ENCODE measurements at places on chromosomes 12 and 14.

DNA sequence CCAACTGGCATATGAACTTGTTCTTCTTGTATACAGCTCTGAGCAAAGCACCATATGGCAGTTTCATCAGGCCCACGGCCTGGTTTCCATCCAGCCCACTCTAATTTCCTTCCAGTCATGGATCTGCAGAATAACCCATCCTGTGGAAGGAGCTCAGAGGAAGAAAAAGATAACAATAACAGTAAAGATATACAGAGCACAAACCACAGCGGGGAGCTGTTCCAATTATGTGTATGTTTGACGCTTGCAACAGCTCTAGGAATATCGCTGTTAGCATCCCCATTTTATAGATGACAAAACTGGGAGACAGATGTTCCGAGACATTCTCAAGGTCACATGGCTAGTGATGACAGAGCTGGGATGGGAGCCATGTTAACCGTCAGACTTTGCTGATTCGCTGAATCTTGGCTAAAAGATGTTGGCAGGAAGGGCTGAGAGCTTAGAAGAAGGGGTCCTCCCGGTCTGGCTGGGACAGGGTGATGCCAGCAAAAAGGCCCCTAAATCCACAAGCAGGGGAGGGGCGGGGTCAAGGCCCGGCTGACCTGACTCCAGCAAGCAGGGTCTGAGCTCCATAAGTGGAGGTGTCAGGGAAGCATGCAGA, 34.4 kb upstream of the CIPC start:
- DNase-seq, result no peak

- DNase-seq, result no peak
Measured at GRCh38 chr12:29782285-29782870, 1.4 kb downstream of the TMTC1 start.

DNA sequence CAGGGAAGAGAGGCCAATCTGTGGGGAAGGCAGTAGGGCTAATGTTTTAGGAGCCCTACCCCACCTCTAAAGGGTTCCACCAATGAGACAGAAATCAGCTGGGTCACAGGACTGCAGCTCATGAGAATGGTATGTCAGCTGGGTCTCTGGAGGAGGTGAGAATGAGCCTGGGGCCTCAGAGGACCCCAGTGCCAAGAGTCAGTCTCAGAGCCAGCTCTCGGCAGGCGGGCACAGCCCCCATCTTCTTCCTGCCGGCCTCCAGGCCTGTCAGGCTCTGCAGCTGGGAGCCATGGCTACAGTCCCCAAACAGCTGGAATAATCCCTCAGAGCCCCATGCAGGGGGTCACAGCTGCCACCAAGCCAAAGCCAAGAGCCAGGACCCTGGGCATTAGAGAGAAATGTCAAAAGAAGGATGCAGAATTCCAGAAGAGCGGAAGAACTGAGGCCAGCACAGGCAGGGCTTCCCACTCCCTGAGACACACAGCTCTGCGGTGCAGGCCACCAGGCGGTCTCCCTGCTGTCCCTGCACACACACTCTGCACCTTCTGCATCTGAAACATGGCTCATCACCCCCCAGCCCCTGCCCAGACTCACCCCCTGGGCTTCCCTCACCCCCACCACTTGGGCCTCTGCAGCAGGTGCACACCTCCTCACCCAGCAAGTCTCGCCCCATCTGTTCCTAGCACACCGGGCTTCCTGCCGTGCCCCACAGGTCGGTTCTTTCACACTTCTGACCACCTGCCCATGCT, 26.0 kb downstream of the ITPK1 start:
- DNase-seq, result no peak

DNA sequence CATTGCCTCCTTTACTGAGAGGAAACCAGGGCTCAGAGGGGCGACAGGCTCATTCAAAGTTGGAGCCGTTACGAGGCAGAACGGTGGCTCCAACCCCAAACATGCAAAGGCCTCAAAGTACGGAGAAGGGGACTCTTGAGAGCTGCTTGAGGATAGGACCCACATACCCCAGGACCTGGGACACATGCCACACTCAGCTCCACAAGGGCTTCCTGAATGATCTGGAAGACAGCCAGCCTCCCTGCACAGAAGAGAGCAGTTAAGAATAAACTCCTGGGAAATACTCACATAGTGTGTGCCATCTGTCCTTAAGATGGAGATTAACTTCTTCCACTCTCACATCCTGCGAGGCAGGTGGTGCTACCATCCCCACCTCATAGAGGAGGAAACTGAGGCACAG, 26.6 kb upstream of the NXPH4 start:
- DNase-seq, result no peak

GRCh38 chr14:51382506-51382905, 142.5 kb downstream of the TMX1 start:
- no peak for DNase-seq

DNA sequence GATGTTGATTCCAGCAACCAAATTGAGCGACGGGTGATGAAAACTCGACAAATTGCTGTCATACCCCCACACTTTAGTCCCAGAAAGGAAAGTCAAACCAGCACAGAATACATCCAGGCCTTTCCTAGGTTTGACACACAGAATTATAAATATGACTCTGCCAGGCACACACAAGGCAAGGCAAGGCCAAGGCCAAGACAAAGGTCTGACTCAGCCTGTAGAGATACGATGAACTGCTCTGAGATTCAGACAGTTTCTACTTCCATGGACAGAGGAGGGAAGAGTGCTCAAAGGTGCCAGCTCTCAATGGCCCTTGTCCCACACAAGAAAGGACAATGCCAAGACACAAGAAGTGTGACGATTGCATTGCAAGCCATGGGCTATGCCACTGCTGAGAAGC, 880.2 kb upstream of the TMEM132C start:
- no peak for DNase-seq
